Upper lobe of left lung (tissue), 6 donors: ENCODE measurements at places on chromosomes 2 and 18. TPM values are rescaled to one million over a fixed set of nuclear protein-coding genes. Genes with fewer than 3 reads are reported as not detected.

ASAP2 gene
- total RNA-seq = 20.9 TPM

MC2R gene
- not detected for total RNA-seq

PROKR1 gene
- not detected for total RNA-seq

CAPN14 gene
- total RNA-seq = 0.33 TPM

ZSWIM2 gene
- total RNA-seq = not detected

TUBA4B gene
- total RNA-seq = 8.9 TPM

TCF7L1 gene
- total RNA-seq = 9.9 TPM

GRCh38 chr2:163548970-163549369, 186.8 kb downstream of the FIGN start:
- H3K27ac ChIP-seq = no peak overlapping the region
- H3K27me3 ChIP-seq = no peaks in the 10 kb centered on the region
- H3K4me1 ChIP-seq = no peaks in the 10 kb centered on the region
- DNase-seq = no peak
- no peak overlapping the region for H3K4me3 ChIP-seq
- no peaks in the 10 kb centered on the region for H3K36me3 ChIP-seq

- no peaks in the 10 kb centered on the region for H3K36me3 ChIP-seq
- no peaks in the 10 kb centered on the region for H3K27me3 ChIP-seq
- no peak overlapping the region for H3K4me3 ChIP-seq
- DNase-seq = no peak
These were observed 11.7 kb downstream of the ARHGAP28 start for GRCh38 chr18:6741232-6741663.

DNA sequence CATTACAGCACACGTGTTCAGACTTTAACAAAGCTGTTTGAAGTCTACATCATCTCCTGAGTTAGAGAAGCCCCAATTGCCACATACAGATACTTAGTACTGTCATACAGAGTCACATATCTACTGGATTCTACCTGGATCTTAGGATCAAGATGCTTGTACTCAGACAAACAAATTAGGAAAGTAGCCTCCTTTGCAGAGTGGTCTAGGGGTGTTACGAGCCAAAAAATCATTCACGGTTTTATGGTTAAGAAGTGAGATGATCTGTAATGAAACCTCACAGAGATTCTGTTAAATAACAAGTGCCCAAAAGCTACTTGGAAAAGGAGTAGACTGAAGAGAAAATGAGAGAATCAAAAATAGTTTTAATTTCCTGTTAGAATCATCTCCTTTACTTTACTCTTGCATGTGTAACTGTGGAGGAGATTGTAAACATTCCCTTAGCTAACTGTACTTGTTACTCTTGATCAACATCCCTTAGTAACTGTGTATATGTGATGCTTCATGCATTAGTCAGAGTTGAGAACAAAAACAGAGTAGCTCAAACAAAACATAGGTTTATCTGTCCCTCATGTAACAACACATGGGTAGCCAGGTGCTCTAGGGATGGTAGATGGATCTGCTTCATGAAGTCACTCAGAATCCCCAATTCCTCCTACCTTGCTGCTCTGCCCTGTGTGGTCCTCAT, 16.4 kb upstream of the IL1RL1 start:
- peaks cover 3% of the 10 kb centered on the region for H3K4me1 ChIP-seq
- DNase-seq = no peak
- H3K36me3 ChIP-seq = no peaks in the 10 kb centered on the region
- peak overlapping the region; percentile 14 for H3K27ac ChIP-seq

- no peak for DNase-seq
- no peaks in the 10 kb centered on the region for H3K4me1 ChIP-seq
- no peak overlapping the region for H3K27ac ChIP-seq
- H3K36me3 ChIP-seq = no peaks in the 10 kb centered on the region
- H3K4me3 ChIP-seq = no peak overlapping the region
These were observed 273.6 kb downstream of the PAX3 start for GRCh38 chr2:222024932-222025880.

DNA sequence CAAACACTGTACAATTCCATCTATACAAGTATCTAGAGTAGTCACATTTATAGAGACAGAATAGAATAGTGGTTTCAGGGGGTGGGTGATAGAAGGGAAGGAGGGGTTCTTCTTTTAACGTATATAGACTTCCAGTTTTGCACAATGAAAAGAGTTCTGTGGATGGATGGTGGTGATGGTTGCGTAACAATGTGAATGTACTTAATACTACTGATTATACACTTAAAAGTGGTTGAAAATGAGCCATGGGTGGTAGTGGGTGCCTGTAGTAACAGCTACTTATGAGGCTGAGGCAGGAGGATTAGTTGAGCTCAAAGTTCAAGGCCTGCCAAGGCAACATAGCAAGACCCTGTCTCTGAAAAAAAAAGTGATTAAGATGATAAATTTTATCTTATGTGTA, 85.8 kb downstream of the SETBP1 start:
- H3K4me1 ChIP-seq = peaks cover 11% of the 10 kb centered on the region
- H3K36me3 ChIP-seq = no peaks in the 10 kb centered on the region
- H3K27ac ChIP-seq = no peak overlapping the region
- H3K27me3 ChIP-seq = no peaks in the 10 kb centered on the region

DNA sequence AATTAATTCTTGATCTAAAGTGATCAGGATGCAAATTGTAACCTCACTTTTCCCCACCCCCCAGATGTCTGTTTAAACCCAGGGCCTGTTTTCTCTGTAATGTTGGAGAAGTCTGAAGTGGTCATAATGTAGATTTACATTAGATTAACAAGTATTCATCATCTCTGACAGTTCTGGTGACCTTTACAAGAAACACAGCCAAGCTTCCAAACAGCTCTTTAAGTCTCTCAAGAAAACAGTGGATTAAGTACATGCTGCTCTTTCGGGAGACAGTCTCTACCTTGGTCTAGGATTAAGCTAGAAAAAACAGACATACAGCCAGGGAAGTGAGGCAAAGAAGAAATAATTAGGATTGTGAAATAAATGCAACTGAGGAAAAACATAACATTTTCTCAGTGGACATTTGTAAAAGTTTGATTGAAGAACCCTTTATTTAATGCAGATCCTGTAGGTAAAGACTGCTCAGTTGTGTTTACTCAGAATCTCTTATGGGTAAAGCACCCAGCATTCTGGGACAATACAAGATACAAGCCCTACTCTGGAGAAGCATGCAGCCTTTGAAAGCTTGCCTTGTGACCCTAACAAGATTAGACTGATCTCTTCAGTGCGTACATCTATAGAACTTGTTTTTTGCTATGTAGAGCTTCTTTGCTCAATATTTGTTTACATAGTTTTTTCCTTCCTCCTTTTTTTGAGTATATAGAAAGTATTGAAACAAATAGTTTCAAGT, 203.9 kb downstream of the PHLPP1 start:
- no peaks in the 10 kb centered on the region for H3K27me3 ChIP-seq
- H3K4me3 ChIP-seq = no peak overlapping the region
- H3K27ac ChIP-seq = no peak overlapping the region

- H3K36me3 ChIP-seq = peaks cover 67% of the 10 kb centered on the region
- H3K27ac ChIP-seq = no peak overlapping the region
- no peak overlapping the region for H3K4me3 ChIP-seq
- H3K27me3 ChIP-seq = no peaks in the 10 kb centered on the region
- DNase-seq = no peak
These were observed 13.3 kb downstream of the RIF1 start for GRCh38 chr2:151422917-151423439.

DNA sequence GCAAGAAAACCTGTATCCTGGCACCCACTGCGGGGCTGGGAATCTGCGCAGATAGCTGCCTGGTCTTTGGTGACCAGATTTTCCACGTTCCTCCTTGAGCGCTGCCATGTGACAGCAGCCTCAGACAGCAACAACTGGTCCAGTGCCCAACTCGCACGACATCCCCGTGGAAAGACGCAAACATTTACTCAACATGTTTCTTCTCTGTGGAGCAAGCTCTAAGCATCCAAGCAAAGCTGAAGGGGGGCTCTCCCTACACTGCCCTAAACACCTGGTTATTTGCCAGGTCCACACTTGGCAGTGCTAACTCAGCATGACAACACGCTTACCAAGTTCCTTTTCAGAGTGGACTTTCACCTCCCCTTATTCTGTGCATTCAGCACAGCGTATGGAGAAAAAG, 11.3 kb downstream of the ZNF516 start:
- no peak for DNase-seq
- H3K27ac ChIP-seq = no peak overlapping the region
- H3K27me3 ChIP-seq = no peaks in the 10 kb centered on the region
- H3K36me3 ChIP-seq = no peaks in the 10 kb centered on the region
- no peak overlapping the region for H3K4me3 ChIP-seq

GRCh38 chr2:173555833-173556232, 201.2 kb downstream of the CDCA7 start:
- H3K4me3 ChIP-seq = no peak overlapping the region
- H3K4me1 ChIP-seq = no peaks in the 10 kb centered on the region
- H3K36me3 ChIP-seq = no peaks in the 10 kb centered on the region

DNA sequence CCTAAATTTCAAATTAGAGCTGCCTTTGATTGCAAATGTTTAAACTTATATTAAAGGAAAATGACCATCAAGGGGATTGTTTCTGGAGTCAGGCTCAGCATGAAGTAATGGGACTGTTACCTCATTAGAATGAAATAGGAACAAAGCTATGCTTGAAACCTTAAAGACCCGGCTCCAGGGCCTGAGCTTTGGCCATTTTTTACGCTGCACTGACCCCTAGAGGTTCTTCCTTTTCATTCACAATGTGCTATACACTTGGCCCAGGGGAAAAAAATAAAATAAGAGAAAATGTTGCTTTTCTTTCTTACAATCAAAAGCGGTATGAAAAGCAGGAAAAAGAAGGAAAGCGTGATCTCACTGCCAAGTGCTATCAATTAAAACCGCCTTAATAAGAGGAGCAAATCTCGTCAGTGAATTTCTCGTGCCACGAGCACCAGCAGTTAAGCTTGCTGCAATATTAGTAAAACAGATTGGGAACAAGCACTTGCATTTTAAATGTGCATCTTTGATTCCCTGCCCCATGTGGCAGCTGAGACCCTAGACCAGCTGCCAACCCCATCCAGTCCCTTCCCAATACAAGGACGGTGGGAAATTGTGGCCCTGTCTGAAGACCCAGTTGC, 96.6 kb downstream of the MBD2 start:
- H3K36me3 ChIP-seq = no peaks in the 10 kb centered on the region
- DNase-seq = no peak
- no peaks in the 10 kb centered on the region for H3K27me3 ChIP-seq
- no peak overlapping the region for H3K4me3 ChIP-seq

GRCh38 chr2:171557363-171557762, 35.1 kb downstream of the CYBRD1 start:
- no peak overlapping the region for H3K4me3 ChIP-seq
- DNase-seq = no peak
- peaks cover 6% of the 10 kb centered on the region for H3K4me1 ChIP-seq
- no peaks in the 10 kb centered on the region for H3K27me3 ChIP-seq
- no peaks in the 10 kb centered on the region for H3K36me3 ChIP-seq

GRCh38 chr2:199201539-199201938, 256.2 kb downstream of the SATB2 start:
- DNase-seq = no peak
- H3K36me3 ChIP-seq = no peaks in the 10 kb centered on the region
- no peak overlapping the region for H3K4me3 ChIP-seq
- no peaks in the 10 kb centered on the region for H3K27me3 ChIP-seq
- no peak overlapping the region for H3K27ac ChIP-seq

GRCh38 chr2:217664761-217665160, 338.0 kb downstream of the TNS1 start:
- no peaks in the 10 kb centered on the region for H3K4me1 ChIP-seq
- H3K27ac ChIP-seq = no peak overlapping the region
- no peak for DNase-seq
- H3K4me3 ChIP-seq = no peak overlapping the region

- peak; percentile 48 for DNase-seq
- H3K27ac ChIP-seq = peak overlapping the region; percentile 82
- no peak overlapping the region for H3K4me3 ChIP-seq
- H3K4me1 ChIP-seq = peaks cover 45% of the 10 kb centered on the region
- H3K27me3 ChIP-seq = no peaks in the 10 kb centered on the region
These were observed 40.0 kb downstream of the BIN1 start for GRCh38 chr2:127066942-127067341.
